Ascending aorta (tissue), 2 donors: ENCODE measurements at places on chromosomes 11 and 22. TPM values are rescaled to one million over a fixed set of nuclear protein-coding genes. Genes with fewer than 3 reads are reported as not detected.

SCGB1D2 gene
- total RNA-seq: not detected

DNA sequence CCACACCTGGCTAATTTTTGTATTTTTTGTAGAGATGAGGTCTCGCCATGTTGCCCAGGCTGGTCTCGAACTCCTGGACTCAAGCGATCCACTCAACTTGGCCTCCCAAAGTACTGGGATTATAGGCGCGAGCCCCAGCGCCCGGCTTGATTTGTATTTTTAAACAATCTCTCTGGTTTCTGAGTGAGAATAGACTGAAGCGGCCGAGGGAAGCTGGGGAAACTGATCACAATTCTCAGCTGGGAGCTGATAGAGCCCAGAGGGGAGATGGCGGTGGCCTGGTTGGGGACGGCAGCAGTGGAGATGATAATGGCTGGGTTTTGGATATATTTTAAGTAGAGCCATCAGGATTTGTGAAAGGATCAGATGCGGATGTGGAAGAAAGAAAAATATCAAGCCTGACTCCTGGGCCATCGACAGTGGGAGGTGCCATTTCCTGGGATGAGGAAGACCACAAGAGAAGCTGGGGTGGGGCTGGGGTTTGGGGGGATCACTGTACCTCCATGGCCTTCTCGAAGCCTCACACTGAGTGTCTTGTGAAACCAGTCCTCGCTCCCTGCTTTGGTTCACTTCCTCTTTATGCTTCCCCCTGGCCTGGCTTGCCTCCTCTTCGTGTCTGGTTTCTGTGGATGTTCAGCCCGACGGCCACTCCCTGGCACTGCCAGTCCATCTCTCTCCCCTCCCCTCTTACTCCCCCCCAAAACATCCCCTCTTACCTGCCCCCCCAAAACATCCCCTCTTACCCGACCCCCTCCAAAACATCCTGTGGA lies 51.9 kb downstream of the IGLL1 start:
- no peaks in the 10 kb centered on the region for H3K36me3 ChIP-seq
- H3K27me3 ChIP-seq: no peaks in the 10 kb centered on the region
- peak; percentile 60 for DNase-seq
- no peak overlapping the region for H3K4me3 ChIP-seq

DNA sequence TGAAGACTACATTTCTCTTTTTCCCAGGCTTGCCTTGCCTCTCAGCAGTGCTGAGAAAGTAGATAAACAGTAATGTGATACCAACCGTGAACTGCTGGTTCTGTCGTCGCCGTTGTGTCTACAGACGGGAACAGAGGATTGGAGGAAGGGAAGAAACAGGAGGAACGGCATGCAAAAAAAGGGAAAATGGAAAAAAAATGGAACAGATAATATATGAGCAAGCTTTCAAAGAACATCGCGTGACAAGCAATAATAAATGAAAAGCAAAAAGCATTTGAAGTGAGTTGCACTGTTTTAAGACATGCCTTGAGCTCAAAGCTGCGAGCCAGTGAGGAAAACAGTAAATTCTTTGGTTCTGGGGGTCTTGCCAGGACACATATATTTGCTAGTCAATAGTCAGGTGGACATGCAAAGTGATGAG lies 305.9 kb downstream of the CADM1 start:
- H3K36me3 ChIP-seq: no peaks in the 10 kb centered on the region
- peaks cover 9% of the 10 kb centered on the region for H3K4me1 ChIP-seq
- H3K27ac ChIP-seq: no peak overlapping the region
- no peak for DNase-seq

GRCh38 chr11:110038201-110038600 lies 55.0 kb upstream of the ZC3H12C start:
- H3K27ac ChIP-seq: no peak overlapping the region
- H3K4me1 ChIP-seq: no peaks in the 10 kb centered on the region
- no peak overlapping the region for H3K4me3 ChIP-seq
- no peak for DNase-seq
- no peaks in the 10 kb centered on the region for H3K27me3 ChIP-seq

- no peak overlapping the region for H3K4me3 ChIP-seq
- no peaks in the 10 kb centered on the region for H3K27me3 ChIP-seq
- no peaks in the 10 kb centered on the region for H3K36me3 ChIP-seq
- no peak overlapping the region for H3K27ac ChIP-seq
- H3K4me1 ChIP-seq: peaks cover 29% of the 10 kb centered on the region
- DNase-seq: no peak
Observed at GRCh38 chr22:35977136-35977535, 51.5 kb downstream of the RBFOX2 start.

- H3K27me3 ChIP-seq: no peaks in the 10 kb centered on the region
- H3K36me3 ChIP-seq: no peaks in the 10 kb centered on the region
- H3K4me1 ChIP-seq: no peaks in the 10 kb centered on the region
- H3K4me3 ChIP-seq: no peak overlapping the region
Observed at GRCh38 chr11:15493921-15494620, 379.3 kb downstream of the INSC start.

DNA sequence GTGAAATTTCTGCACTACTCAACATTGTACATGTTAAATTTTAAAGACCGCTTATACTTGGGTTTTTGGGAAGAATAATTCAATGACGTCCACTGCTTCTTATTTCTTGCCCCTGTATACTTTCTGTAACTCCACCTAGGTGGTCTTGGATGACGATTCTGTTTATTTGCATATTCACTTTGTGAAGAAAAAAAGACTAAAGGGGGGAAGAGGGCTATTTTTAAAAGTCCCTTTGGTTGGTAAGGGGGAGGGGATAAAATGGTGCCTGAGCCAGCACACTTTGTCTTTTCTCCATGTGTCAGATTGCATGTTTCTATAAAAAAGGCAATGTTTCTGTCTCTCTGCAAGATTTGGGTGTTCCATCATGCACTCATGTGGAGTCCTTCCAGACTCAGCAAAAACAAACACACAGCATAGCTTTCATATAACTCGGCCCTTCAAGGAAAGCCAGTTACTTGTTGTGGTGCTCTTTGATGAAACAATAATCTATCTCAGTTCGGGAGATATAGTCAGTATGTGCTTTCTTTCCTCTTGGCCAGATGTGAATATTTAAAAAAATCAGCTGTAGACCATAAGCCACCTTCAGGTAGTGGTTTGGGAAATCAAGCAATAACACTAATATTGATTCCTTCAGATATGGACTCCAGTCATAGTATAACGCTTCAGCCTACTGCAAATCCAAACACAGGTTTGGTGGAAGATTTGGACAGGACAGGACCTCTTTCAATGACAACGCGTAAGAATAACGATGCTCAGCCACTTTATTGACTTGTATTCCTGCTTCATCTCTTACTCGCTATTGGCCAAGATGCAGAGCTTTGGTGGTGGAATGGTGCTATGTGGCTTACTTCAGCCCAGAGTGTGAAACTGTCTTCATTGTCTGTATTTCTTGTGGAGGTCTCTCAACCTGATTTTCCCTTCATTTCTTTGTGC lies 68.8 kb downstream of the CD44 start:
- no peaks in the 10 kb centered on the region for H3K4me1 ChIP-seq
- no peaks in the 10 kb centered on the region for H3K27me3 ChIP-seq
- H3K27ac ChIP-seq: no peak overlapping the region
- peaks cover 59% of the 10 kb centered on the region for H3K36me3 ChIP-seq
- no peak overlapping the region for H3K4me3 ChIP-seq

GRCh38 chr11:32435942-32436750 lies 807 bp upstream of the WT1 start:
- peaks cover 27% of the 10 kb centered on the region for H3K27me3 ChIP-seq
- H3K4me1 ChIP-seq: peaks cover 5% of the 10 kb centered on the region
- H3K36me3 ChIP-seq: no peaks in the 10 kb centered on the region
- H3K4me3 ChIP-seq: peak overlapping the region; percentile 21
- no peak for DNase-seq

DNA sequence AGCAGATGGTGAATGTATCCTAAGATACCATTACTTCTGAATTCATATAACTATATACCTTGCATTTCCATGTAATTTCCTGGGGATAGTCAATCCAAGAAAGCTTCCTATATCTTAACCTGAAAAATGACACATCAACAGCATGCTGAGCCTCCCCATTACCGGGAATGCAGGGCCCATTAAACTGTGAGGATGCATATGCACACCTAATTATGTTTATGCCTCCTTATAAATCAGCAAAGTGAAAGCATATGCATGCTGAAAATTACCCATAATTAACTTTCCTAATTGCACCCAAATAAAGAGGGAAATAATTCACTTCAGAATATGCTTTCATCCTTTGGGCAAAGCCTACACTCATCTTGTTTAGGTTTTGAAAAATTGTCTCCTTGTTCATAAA lies 663.0 kb downstream of the KCNA4 start:
- H3K4me1 ChIP-seq: no peaks in the 10 kb centered on the region
- no peak overlapping the region for H3K27ac ChIP-seq
- DNase-seq: no peak

- no peak for DNase-seq
- no peak overlapping the region for H3K4me3 ChIP-seq
- no peak overlapping the region for H3K27ac ChIP-seq
- H3K36me3 ChIP-seq: no peaks in the 10 kb centered on the region
- no peaks in the 10 kb centered on the region for H3K4me1 ChIP-seq
Observed at GRCh38 chr22:36922105-36922608, 8.7 kb downstream of the CSF2RB start.

GRCh38 chr11:33923626-33924025 lies 31.8 kb upstream of the LMO2 start:
- no peak overlapping the region for H3K4me3 ChIP-seq
- no peaks in the 10 kb centered on the region for H3K36me3 ChIP-seq
- H3K27ac ChIP-seq: no peak overlapping the region
